Fibroblast of skin of back (primary cell): ENCODE measurements at places on chromosomes 6 and 20.

DNA sequence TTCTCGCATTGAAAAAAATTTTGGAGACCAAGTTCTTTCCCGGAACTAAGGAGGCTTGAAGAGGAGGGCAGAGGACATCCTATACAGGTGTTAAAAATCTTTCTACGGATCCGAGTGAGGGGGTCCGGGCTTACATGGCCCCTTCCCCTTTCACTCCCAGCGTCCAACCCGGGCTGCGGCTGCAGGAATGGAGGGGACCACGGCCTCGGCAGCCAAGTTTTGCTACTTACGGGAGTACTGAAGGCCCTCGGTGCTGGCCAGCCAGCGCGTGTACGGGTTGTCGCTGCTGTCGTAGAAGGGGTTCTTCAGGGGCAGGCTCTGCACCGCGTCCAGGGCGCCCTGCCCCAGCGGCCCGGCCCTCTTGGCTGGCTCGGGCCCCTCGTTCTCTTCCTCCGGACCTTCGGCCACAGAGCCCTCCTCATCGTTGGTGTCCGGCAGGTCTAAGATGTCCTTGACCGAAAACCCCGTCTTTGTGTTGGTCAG is 642 bp downstream of the NKX2-2 start:
- no peak for DNase-seq

- no peak for DNase-seq
Measured at GRCh38 chr20:5030348-5031205, 29.3 kb upstream of the SLC23A2 start.

- DNase-seq: no peak
Measured at GRCh38 chr6:72654071-72654621, 32.3 kb downstream of the KCNQ5 start.

GRCh38 chr6:44367681-44368080 is 19.8 kb upstream of the CDC5L start:
- no peak for DNase-seq

GRCh38 chr6:99612551-99613408 is 6.1 kb downstream of the PRDM13 start:
- DNase-seq: no peak
